NCI-H1436 treated with DMSO at 0.1 percent for 48 hours (cell line): ENCODE measurements at places on chromosomes 3 and 15.

DNA sequence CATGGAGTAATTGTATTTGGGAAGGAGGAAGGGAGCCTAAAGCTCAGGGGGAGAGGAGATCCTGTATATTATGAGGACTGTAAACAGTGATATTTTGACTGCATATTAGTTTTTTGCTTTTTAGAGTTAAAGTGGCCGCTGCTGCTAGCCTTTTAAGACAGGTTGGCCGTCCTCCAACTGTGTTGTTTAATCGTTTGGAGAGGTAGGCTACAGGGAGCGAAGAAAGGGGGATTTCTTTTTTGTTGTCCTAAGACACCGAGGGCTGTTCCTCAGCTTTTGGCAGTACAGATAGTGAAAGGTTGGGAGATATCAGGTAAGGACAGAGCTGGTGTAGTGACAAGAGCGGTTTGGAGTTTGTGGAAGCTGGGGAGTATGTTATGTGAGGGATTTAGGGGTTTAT, 38.2 kb upstream of the RNF7 start:
- no peak for DNase-seq

DNA sequence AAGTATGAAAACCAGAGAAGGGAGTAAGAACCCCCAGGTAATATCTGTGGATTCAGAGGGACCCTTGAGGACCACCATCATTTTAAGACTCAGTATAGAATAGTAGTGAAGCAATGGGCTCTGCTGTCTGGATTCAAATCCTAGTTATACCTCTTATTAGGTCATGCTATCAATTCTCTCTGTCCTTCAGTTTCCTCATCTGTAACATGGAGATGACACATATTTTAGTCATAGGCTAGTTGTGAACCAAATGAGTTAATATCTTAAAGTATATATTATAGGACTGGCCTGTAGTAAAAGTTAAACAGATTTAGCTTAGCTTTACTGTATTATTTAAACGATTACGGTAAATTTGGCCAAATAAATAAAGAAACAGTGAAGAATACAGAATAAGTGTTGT, 177.3 kb upstream of the GOLIM4 start:
- DNase-seq: no peak

- no peak for DNase-seq
Measured at GRCh38 chr3:52004163-52004787, 8.6 kb upstream of the RPL29 start.

GRCh38 chr15:98127586-98127985, 167.1 kb downstream of the ARRDC4 start:
- DNase-seq: no peak

DNA sequence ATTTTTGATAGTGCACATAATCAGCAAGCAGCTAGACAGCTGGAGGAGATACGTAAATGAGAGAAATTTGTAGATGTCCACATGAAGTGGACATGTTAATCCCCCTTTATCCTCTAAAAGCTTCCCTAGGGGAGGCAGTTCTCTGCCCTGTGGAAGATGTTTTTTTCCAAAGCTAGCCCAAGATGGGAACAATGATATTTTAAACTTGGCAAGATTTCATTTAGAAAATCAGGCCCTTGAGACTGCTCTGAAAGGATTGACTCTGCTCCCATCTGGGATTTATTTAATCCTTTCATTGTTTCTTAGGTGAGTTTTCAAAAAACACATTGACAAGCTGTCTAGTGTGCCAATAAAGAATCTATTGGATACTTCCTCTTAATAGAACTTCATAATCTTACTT, 92.0 kb downstream of the SYNPR start:
- DNase-seq: no peak

GRCh38 chr3:6250167-6250566, 610.7 kb upstream of the GRM7 start:
- DNase-seq: no peak

GRCh38 chr3:57864853-57865252, 108.7 kb downstream of the SLMAP start:
- DNase-seq: no peak

DNA sequence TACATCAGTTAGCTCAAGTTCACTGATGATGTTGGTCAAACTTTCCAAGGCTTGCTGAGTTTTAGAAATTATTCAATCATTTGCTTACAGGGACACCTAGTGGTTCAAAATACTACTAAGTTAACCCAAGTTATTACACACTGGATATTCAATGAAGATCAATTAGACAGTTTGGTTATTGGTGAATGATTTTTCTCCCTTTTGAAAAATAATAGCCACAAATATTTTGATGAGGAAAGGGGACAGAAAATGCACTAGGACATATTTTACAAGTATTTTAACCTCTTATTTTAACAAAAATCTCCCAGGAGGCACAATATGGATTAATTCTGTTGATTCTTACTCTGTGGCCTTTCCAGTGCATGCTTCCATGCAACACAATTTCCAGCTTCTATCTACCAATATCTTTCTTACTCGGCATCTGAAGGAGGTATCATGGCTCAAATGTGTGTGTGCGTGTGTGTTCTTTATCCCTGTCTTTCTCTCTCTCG, 20.1 kb upstream of the GOLGA6L2 start:
- no peak for DNase-seq

- DNase-seq: no peak
Measured at GRCh38 chr3:134710313-134710680, 59.5 kb upstream of the KY start.

DNA sequence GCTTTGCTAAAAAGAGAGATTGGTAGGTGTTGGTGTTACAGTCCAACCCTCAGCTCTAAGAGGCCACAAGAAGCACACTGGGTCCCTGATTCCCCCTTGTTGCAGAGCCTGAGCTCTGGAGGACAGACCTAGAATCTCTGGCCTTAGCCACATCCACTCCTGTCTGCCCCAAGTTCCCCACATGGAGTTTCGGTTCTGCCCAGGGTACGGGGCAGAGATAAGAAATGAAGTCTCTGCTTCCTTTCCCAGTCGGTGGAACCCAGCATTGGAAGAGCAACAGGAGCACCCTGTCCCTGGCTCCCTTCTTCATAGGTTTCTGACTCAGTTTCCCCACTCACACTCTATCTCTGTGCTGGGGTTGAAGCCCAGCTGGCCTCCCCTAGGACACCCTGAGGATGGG, 13.2 kb downstream of the PRR23E start:
- no peak for DNase-seq

- DNase-seq: no peak
Measured at GRCh38 chr3:118688396-118688884, 346.2 kb downstream of the IGSF11 start.

- no peak for DNase-seq
Measured at GRCh38 chr15:101620671-101621070, 31.5 kb downstream of the TM2D3 start.
